ENCODE measurements at places on chromosomes 6 and 20.

GRCh38 chr6:159914565-159914923, 23.8 kb downstream of the MAS1 start:
- no peak for DNase-seq

DNA sequence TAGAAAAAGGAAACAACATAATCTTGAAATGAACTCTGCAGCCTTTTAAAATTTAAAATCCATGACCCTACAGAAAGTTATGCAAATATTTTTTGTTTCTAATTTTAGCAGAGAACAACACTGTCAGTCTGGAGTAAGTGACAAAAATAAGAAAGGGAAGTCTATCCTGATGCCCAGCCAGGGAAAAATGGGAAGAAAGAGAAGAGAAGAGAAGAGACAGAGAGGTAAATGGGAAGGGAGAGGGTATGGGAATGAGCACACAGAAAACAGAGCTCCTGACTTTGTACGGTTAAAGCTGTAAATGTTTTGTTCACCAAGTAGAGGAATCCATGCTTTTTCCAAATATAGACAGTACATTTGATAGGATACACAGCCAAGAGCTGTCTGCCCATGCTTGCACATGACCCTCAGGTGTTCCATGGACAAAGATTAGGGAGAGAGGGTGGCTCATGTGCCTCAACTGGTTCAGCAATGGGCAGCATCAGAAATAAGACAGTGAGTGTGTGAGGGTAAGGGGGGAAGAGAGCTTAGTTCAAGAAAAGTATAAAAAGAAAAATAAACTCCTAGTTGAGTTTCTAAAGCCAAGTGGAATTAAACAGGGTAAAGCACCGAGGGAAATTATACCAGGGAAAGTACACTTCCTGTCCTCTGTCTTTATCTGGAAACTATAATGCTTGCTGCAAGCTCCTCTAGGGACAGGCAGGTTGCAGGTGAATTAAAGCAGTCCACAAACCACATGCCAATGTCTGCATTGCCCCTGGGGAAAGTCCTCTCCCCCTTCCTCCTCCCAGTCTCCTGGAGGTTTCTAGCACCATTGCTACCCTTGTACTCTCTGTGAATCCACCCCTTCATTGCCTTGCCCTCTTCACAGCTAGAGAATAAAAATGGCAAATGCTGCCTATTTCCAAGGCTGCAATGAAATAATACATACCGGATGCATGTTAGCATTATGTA, 30.0 kb downstream of the MAP3K5 start:
- DNase-seq, result no peak

DNA sequence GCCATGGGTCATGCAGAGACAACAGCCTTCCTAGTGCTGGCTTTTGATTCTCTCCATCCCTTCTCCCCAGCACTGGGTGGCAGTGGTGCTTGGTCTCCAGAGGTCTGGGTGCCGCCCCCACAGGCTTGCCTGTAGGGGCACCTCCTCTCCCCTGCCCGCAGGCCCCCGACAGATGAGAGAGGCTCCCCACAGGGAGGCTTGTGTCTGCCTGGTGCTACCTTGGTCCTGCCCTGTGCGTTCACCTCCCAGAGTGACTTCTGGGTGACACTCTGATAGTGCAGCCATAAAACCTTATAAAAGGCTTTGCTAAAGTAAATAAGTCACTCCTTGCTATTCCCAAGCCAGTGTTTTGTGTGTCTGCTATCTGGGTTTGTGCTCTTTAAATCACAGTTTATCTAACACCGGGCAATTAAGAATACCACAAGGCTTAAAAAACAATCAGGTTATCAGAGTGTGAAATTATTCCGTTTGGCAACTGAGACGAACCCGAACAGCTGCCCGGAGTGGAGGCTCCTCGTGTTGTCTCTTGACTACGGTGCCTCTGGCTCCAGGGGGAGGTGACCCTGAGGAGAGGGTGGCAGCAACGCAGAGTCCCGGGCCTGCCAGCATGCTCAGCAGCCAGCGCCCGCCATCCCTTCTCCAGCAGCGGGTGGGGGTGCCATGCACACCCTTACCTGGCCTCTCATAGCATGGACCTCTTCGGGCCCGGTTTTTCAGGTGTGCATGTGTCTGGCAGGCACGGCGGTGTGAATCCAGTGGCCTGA, 5.4 kb upstream of the C20orf204 start:
- DNase-seq, result no peak

DNA sequence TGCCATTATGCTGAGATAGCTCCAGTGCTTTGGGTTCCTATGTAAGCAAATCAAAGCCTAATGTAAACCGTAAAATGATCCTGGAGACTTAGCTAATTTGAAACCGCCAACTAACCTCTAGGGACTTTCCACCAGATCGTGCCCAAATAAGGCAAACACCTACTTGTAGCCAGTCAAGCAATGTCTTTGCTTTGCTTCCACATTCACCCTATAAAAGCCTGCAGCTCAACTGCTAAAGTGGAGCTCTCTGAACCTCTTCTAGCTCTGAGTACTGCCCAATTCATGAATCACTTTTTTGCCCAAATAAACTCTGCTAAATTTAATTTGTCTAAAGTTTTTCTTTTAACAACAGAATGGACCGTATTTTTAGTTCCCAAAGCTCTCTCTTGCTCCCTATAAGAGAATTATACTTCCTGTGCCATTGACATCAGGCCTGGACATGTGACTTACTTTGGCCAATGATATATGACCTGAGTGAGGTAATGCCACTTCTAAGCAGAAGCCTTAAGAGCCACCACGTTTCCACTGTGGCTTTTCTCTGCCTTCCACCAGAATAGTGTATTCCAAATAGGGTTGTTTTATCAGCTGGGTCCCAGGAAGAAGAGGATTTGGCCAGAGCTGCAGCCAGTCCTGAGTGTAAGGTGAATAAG, 34.8 kb upstream of the PSMF1 start:
- no peak for DNase-seq

- peak; percentile 98 for DNase-seq
Measured at GRCh38 chr20:51766994-51767866, 960 bp downstream of the ATP9A start.

GRCh38 chr6:52497652-52498408, 77.7 kb downstream of the EFHC1 start:
- DNase-seq, result no peak

GRCh38 chr20:59848182-59848581, 85.3 kb downstream of the SYCP2 start:
- no peak for DNase-seq

DNA sequence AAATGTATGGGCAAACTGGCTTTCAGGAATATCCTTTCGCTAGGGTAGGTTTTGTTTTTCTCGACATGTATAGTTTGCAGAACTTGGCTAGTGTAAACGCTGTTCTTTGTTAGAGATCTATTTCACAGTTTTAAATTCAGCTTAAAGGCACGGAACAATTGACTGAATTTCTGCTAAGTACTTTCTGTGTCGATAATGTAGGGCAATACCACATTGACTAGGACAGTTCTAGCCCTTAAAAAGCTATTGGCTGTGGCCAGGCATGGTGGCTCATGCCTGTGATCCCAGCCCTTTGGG, 92.8 kb downstream of the CEP57L1 start:
- DNase-seq, result no peak

DNA sequence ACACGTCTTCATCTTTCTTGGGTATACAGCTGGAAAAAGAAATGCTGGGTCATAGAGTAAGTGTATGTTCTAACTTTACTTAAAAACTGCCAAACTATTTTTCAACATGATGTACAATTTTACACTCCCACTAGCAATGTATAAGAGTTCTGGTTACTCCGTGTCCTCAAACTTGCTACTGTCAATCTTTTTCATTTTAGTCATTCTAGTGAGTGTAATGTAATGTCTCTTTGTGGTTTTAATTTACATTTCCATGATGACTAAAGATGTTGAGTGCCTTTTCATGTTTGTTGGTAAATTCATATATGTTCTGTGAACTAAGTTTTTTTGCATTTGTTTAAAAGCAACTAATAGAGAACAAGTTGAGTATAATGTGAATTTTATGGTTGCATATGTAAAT, 43.9 kb downstream of the ATG5 start:
- DNase-seq, result no peak

DNA sequence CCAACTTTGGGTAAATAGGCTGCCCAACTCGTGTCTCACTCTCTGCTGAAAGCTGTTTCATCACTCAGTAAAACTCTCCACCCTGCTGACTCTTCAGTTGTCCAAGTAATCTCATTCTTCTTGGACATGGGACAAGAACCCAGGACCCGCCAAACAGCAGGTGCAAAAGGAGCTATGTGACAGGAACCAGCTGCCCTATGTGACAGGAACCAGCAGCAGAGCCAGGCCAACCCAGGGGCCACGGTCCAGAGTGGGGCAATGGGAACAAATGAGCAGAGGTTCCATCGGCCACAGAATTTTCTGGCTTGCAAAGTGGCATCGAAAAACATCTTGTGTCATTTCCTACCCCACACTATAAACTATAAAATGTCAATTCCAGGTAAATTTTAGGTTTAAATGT, 56.5 kb downstream of the MOXD1 start:
- DNase-seq, result no peak

DNA sequence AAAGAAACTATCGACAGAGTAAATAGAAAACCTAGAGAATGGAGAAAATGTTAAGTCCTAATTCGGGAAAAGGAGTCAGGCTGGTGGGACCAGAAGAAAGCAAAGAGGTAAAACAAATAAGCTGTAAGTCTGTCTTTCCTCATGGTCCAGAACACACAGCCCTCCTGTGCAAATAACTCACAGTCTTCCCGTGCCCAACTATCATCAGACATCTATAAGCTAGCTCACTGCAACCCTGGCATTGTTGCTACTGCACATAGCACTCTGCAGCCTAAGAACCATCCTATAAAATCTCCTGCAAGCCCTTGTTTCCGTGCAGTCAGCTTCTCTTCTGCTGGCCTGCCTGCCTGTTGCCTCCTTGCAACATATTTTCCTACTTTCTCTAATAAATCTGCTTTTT, 17.4 kb downstream of the HLA-DRA start:
- no peak for DNase-seq
